Stimulated activated CD4-positive, alpha-beta T cell treated with anti-CD3 and anti-CD28 coated beads, Interleukin-15, amount 100 ng/mL, for 24 hours (primary cell): ENCODE measurements at places on chromosomes 16 and 17.

DNA sequence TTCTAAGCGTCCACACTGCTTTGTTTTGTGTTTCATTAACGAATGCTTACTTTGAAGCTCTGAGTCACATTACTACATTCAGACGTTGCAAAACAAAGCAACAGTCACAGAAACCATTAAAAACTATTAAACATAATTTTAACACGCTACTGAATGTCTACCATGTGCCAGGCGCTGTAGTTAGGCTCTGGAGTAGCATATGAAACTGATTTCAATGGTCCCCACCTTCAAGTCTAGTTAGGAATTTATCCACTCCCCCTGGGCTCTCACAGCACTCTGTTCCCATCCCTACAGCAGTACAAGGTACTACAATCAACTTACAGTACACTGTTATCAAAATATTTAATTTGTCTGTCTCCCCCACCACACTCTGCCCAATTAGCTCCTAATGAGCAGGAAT lies 631 bp downstream of the UTP6 start:
- no peak for DNase-seq

GRCh38 chr16:84448444-84448843 lies 56.0 kb downstream of the MEAK7 start:
- no peak for DNase-seq

DNA sequence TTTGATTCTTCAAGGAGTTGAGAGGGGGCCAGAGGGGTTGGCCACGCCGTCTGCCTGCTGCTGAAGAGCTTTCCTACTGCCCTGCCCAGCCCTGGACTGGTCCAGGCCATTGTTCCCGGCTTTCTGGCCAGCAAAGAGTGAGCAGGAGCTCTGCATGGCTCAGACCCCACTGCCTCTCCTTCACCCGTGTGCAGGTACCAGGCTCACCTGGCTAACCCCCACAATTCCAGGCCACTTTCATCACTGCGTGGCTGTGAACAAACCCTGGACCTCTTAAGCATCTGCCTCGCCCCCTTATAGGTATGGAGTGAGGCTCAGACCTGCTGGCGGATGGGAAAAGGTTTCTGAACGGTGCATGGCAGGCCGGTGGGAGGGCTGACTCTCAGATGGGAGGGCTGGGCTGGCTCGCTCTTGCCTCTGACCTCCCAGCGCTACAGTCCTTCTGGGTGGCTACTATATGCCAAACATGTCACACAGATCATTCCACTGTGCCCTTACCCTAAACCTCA lies 8.9 kb downstream of the ZNF319 start:
- no peak for DNase-seq

DNA sequence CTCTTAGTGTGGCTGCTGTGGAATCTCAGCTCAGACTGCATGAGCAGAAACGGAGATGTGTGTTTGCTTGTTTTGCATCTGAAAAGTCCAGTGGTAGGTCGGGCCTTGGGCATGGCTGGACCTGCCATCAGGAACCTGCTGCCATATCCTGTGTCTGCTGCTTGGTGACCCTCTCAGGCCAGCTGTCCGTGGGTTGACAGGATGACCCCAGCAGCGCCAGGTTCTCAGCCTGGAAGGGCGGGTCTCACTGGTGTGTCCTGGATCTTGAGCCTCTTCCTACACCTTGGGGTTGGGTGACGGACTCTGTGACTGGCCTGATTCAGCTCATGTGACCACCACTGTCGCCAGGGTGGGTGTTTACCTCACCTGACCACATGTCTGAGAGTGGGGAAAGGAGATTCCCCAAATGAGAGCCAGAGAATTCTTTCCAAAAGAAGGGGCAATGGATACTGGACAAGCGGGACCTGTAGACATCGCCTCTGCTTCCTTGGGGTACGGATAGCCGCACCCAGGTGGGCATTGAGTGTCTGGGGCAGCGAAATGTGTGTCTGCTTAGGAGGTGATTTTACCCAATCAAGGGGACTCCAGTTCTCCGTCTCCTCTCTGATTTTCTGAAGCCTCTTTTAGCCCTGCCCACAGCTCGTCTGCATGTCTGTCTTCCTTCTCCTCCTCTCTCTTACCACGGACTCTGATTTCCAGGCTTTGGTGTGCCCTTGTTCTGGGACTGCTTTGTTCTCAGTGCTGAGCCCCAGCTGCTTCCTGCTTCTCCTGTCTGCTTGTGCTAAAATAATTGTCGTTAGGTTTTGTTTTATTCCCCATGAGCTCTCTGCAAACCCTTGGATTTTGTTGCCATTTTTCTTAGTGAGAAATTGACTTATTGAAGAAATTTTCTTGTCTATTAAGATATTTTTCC lies 399.7 kb downstream of the CPPED1 start:
- no peak for DNase-seq

GRCh38 chr17:38403491-38403890 lies 24.8 kb upstream of the ARHGAP23 start:
- DNase-seq = no peak

- peak; percentile 31 for DNase-seq
Observed at GRCh38 chr16:79217375-79218011, 383.0 kb downstream of the MAF start.

- DNase-seq = no peak
Observed at GRCh38 chr16:66296591-66296990, 69.9 kb upstream of the CDH5 start.

DNA sequence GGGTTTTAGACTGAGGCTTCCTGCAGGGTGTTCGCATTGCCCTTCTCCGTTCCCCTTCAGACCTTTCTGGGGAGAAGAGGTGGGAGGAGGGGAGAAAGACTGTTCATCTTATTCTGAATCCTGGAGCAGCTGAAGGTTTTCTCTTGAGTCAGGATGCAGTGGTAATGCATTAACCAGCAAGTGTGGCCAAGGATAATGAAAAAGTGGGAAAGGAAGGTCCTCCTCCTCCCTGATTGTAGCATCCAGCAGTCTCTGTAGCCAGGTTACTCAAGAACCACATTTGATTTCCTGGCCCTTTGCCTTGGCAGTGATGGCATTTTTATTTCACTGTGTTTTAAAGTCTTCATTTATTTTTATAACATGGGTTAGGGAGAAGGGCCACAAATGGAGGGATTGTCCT lies 59.1 kb downstream of the CYLD start:
- DNase-seq = no peak

DNA sequence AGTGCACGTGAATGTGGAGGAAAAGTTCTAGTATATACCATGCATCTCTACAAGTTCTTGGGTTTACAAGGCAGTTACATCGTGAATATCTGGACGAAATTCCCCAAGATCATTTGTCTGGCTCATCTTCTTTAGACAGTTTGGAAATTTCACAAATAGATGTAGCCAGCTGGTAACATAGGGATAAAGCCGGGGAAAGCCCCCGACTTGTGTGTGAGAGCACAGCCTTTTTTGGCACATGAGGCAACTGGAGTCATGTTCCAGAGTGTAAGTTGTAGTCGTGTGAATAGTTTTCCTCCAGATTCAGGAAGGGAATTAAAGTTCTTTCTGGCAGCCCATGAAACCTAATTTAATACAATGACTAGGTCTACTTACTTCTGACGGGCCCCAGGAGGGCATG lies 62.3 kb downstream of the MARCHF10 start:
- DNase-seq = no peak

GRCh38 chr16:57736419-57737351 lies 1.1 kb downstream of the KATNB1 start:
- DNase-seq = peak; percentile 61

DNA sequence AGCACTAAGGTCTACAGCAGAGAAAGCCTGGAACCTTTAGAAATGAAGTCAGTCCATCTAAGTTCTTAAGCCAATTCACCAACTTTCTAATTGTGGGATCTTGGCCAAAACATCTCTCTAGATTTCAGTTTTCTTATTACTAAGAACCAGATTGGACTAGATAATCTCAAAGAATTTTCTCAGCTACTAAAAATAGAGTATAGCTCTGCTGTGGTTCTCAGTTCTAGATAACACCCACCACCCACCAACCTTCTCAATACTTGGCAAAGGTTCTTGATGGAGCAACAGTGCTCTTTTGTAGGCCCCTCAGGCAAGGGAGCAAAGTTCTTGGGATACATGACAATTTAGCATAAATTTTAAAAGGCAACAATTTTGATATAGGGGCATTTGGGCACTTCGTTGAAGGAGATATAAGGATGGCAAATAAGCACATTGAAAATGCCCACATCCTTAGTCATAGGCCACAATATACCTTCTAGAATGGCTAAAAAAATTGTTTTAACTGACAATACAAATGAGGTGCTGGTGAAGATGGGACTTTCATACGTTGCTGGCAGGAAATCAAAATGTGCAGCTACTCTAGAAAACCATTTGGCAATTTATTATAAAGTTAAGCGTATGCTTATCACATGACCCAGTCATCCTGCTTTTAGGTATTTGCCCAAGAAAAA lies 74.4 kb upstream of the TMEM132E start:
- DNase-seq = no peak

GRCh38 chr17:78490156-78490555 lies 87.0 kb downstream of the DNAH17 start:
- no peak for DNase-seq

DNA sequence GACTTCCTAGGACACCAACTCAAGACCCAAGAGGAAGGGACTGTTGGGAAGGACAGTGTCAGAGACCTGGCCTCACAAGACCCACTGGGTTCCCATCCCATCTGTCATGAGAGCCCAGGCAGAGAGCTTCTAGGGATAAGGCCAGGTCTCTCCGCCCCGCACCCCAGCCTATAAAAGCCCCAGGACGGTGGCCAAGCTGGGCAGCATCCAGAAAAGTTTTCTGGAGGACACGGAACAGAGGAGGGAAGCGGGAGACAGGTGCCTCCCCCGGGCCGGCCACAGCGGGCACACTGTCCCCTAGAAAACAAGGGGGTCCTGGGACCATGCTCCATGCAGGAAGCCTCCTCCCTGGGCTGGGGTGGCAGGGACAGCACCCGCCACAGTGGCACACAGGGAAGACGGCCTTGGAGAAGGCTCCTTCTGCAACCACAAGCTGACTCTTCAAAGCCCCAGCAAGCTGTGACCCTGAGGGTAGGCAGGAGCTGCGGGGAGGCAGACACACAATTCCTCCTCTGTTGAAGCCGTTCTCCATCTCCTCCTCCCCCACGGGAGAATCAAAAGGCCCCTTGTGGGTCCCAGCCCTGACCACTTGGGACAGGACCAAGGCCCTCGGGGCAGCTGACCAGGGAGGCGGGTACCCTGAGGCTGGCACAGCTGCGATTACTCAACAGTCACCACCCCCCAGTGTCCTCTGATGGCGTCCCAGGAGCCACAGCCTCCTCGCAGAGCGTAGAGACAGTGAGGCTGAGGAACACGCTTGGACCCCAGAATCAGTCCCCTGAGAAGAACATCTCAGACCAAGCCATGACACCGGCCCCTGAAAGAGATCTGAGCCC lies 26.1 kb downstream of the TRPV3 start:
- DNase-seq = no peak

DNA sequence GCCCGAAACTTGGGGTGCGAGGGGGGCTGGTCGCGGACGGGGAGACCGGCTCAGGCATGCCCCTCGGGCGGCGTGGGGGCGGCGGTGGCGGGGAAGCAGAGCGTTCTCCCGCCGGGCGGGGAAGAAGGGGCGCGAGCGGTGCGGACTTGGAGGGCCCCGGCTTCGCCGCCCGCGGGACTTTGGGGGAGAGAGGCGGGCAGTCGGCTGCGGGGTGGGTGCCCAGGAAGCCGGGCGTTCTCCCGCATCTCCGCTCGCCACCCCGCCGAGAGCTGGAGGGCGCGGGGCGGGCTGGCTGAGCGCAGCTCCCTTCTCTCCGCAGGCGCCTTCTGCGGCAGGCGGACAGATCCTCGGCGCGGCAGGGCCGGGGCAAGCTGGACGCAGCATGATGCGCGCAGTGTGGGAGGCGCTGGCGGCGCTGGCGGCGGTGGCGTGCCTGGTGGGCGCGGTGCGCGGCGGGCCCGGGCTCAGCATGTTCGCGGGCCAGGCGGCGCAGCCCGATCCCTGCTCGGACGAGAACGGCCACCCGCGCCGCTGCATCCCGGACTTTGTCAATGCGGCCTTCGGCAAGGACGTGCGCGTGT lies 772 bp downstream of the NTN1 start:
- DNase-seq = peak; percentile 35

- no peak for DNase-seq
Observed at GRCh38 chr17:42122371-42123303, at the start of gene HSPB9. Gene HSPB9 (plus strand): TSS chr17:42122804. CDS start chr17:42122851, 47 bp downstream.

DNA sequence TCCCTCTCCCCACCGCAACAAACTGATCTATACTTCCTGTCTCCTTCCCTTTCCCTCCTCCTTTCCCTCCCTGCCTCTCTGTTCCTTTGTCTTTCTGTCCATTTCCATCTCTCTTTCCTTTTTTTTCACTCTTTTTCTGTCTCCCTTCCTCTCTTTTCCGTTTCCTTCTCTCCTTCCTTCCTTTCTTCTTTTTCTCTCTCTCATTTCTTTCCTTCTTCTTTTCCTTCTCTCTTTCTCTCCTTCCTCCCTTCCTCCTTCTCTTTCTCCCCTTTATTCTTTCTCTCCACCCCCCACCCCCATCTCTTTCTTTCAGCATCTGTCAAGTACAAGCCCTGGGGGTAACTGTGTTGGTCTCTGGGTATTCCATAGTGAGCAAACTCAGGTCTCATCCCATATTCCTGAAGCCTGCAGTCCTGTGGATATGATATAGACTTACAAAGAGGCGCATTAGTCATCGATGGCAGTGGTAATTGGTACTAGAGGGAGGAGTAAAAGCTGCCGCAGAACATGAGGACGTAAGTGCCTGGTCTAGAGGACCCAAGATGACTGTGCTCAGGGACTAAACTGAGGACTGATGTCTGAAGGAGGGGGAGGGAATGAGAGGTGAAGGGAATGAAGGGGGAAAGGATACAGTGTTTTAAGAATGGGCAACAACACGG lies 50.4 kb downstream of the VAT1L start:
- DNase-seq = no peak

DNA sequence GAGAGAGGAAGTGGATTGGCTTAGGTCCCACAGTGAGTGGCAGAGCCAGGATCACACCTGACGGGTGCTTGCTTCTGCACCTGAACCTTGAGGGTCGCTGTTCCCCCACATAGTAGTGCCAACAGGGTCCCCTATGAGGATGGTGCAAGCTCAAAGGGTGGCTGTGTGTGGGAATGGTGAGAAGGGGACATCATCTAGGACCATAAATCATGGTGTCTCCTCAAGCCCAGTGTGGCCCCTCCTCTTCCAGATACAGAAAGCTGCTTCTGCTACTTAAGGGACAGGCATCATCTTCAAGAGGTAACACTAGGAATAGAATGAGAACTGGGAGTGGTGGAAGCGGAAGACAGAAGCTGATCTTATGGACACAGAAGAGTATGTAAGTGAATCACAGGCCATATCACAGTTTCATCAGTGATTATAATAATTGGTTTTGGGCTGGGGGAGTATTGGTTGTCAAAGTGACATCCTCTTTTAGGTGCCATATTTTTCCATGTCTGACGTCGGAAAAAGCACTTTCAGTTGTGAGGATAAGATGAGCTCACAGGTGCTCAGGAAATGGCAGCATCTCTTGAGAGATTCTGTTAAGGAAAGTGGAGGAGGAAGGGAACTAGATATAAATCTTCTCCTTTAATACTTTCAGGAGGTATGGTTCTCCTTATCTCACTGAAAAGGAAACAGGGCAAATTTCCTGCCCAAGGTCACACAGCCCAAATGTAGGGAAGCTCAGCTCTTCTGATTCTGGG lies 83.2 kb upstream of the HNF1B start:
- no peak for DNase-seq

- no peak for DNase-seq
Observed at GRCh38 chr16:13767215-13767614, 152.7 kb upstream of the ERCC4 start.
